Left ventricle myocardium inferior (tissue), 1 donor: ENCODE measurements at places on chromosomes 3 and 15.

DNA sequence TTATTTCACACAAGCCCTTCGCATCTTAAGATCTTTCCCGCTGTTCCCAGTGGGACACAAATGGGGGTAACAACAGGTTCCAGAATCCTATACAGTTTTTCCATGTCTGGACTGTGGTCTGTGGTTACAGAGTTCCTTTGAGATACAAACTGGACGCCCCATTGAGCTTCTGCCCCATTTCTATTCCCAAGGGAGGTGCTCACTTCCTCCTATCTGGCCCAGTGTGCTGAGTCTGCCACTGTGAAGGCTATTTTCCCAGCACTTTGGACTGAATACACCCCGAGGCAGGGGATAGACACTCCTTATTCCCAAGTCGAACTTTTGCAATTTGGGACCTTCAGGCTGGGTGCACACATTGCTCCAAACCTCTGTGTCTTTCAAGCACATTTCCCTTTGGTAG lies 44.0 kb downstream of the MESD start:
- DNase-seq = no peak

DNA sequence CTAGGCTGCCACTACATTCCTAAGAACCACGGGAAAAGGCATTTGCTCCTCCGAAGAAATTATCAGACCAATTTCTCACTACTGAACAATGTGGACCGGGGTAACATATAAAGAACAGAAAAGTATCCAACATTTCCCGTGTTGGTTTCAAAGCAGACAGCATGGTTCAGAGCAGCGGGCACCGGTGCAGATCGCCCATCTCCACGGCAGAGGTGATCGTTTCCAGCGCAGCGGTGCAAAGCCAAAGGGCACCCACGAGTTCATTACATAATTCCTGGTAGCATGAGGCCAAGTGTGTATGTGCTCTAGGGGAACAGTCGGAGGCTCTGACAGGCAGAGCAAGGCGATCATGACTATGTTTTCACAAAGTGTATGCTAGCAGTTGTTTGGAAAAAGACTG lies 13.2 kb downstream of the GRK7 start:
- DNase-seq = no peak

- DNase-seq = no peak
Measured at GRCh38 chr3:130465521-130465920, 51.5 kb upstream of the COL6A6 start.

GRCh38 chr3:42640771-42641370 lies 12.6 kb upstream of the ZBTB47 start:
- no peak for DNase-seq

GRCh38 chr3:114155370-114155821 lies 23.5 kb downstream of the DRD3 start:
- peak; percentile 16 for DNase-seq

DNA sequence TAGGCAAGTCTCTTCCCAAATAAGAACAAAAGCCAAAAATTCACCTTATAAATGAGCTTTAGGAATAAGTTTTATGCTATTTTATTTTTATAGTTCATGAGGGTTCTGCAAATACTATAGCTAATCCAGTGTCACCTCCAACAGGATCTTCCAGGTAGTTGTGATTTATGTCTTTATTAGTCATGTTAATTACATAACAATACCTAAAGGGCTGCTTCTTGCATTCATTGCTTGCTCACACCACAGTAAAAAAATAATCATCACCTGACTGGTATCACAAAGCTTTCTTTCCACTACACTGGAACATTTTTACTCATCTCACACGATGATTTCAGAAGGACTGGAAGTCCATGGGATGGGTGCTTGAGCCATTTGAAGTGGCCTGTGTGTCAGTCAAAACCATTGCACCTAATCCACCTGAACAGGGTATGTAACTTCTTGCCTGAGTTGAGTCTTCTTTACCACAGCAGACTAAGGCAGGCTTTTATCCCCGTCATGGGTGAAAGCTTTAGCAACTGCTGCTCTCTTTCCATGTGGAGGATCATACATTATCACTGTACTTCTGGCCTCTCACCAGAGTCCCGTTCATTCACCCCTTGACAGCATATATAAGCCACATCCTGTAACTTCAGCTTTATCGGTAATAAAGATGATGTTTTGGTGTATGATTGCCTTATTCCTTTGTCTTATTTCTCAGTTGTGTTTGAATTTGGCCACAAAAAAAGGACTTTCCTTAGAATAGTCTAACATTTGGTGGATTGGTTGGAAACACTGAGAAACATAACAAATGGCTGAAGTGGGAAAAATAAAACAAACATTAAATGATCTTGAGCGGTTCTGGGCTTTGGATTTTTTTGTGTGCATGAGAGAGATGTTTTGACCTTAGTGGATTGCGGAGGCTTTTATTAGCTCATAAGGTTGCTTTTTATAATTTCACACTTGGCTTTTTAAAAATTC lies 382.6 kb upstream of the THBS1 start:
- no peak for DNase-seq

DNA sequence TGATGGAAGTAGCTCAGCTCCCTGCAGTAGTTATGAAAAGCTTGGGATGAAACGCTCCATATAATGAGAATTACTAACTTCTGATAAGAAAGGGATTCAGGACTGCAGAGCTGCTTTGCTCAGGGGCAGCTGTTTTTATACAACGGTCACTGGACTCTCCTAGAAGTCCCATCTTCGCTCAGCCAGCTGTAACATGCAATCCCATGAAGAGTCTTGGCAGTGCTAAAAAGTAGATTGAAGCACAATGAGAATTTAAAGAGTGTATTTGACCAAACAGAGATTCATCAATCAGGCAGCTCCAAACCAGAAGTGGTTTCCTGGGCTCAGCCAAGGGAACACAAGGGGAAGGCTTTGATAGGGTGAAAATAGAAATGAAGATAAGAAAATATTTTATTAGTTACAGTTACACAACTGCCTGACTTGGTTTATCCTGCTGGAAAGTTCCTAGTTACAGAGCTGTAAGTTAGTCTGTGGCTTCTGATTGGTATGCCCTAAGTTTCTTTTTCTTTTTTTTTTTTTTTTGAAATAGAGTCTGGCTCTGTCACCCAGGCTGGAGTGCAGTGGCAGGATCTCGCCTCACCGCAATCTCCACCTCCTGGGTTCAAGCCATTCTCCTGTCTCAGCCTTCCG lies 24.1 kb downstream of the SIDT1 start:
- DNase-seq = no peak

- DNase-seq = no peak
Measured at GRCh38 chr15:38084289-38084688, 149.8 kb downstream of the TMCO5A start.

- DNase-seq = peak; percentile 90
Measured at GRCh38 chr3:49802719-49803464, at the start of gene INKA1. TSS of gene INKA1 (plus strand) at chr3:49803261. CDS start at chr3:49803393, 132 bp downstream.

DNA sequence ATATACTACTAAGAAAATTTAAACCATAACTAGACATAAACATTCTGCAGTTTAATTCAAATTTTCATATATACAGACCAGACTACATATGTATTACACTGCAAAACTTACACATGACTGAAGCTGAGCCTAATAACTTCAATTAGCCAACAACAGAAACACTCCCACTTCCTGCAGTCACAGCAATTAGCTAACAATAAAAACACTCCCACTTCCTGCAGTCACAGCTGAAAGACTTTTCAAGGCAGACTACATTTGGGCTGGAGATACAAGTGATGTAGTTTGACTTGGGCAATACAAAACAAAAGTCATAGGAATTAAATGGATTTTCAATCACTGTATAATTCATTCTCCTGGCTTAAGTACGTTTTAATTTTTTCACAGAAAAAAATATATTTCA lies 10.3 kb downstream of the TM2D3 start:
- no peak for DNase-seq
